Ascending aorta (tissue), 2 donors: ENCODE measurements at places on chromosomes 11 and 22. TPM values are rescaled to one million over a fixed set of nuclear protein-coding genes. Genes with fewer than 3 reads are reported as not detected.

DNA sequence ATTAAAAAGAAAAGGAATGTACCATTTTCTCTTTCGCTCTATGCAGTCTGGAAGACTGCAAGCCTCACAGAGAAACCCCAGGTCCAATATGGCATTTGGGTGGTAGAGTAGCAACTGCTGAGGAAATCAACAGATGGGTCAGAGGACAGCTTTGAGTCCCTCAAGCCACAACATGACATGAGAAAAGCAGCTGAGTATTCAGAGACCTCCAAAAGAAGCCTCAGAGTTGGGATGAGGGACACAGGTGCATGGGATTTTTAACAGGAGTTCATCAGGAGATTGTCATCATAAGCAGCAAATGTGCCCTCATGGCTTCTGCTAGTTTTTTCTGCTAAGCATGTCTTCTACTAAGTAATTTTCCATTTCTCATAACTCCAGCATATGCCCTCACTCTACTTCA, 111.6 kb downstream of the BLID start:
- no peak for DNase-seq

- DNase-seq: no peak
Observed at GRCh38 chr11:96969251-96969650, 579.4 kb downstream of the JRKL start.

- no peak for DNase-seq
Observed at GRCh38 chr11:2882396-2883110, 3.0 kb downstream of the CDKN1C start.

DNA sequence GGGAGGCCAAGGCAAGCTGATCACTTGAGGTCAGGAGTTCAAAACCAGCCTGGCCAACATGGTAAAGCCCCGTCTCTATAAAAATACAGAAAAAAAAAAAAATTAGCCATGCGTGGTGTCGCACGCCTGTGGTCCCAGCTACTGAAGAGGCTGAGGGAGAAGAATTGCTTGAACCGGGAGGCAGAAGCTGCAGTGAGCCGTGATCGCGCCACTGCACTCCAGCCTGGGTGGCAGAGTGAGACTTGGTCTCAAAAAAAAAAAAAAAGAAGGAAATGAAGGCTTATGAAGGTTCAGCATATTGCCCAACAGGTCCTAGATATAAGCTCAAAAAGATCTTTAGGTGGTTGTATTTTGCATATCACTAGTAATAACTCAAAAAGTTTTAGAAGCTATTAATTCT, 10.2 kb downstream of the ATL3 start:
- DNase-seq: no peak

- no peak for DNase-seq
Observed at GRCh38 chr11:114076921-114077331, 17.4 kb downstream of the ZBTB16 start.

DNA sequence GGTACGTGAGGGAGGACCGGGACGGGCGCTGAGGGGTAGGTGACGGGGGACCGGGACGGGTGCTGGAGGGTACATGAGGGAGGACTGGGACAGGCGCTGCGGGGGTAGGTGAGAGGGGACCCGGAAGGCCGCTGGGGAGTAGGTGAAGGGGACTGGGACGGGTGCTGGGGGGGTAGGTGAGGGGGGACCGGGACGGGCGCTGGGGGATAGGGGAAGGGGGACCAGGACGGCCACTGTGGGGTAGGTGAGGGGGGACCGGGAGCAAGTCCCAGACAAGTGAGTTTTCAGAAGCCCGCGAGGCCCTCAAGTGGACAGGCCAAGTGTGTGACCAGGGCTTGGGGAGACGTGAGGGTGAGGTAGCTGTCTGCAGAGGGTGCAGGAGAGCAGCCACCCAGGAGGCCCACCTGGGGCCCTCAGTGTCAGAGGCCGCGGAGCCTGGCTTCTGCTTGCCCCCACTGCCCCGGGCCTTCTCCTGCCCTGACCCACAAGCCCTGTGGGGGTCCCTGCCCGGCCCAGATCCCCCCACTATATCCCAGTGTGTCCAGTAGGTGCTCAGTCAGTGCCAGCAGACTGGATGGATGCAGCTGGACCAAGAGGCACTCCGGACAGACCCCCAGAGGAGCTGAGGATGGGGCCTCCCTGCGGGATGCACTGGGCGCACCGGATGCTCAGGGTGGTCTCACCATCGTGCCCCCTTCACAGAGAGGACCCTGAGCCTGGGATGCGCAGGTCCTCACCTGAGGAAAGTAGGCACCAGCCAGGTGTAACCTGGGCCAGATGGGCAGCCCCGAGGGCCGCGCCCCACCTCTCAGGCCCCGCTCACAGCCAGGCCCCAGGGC, 44.2 kb upstream of the TH start:
- peak; percentile 54 for DNase-seq

- no peak for DNase-seq
Observed at GRCh38 chr11:75492181-75492820, 33.4 kb downstream of the GDPD5 start.

GRCh38 chr11:76252631-76253070, 46.3 kb upstream of the WNT11 start:
- DNase-seq: no peak

GRCh38 chr11:85756401-85757200, 54.3 kb downstream of the SYTL2 start:
- no peak for DNase-seq

GRCh38 chr22:24053481-24054226, 42.5 kb downstream of the CABIN1 start:
- no peak for DNase-seq

GRCh38 chr11:129380413-129380812, 4.8 kb downstream of the BARX2 start:
- no peak for DNase-seq

DNA sequence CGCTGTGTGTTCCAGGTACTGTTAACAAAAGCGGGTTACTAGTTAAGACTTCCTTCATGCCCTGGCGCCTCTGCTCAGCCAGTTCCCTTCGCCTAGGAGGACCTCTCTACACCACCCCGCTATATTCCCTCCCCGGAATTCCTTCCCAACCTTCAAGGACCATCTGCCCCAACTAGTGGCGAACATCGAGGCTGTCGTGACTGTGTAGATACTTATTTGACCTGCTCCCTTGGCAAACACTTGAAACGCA, 450 bp upstream of the BCL2L13 start:
- no peak for DNase-seq

DNA sequence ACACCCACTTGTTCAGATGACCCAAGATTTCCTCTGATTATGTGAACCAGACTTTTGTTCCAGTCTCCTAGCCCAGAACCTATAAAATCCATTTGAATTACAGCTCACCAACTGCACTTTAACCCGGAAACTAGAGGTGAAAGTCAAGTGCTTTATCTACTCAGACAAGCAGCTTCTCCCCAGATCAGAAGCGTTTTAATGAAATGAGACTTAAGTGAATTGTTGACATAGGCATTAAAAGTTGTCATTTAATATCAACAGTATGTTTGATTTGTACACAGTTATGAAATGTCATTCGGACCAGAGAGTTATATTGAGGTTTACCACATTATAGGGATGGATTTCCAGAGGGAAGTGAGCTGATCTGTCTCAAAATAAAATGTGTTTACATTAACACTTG, 52.0 kb downstream of the CADM1 start:
- no peak for DNase-seq

DNA sequence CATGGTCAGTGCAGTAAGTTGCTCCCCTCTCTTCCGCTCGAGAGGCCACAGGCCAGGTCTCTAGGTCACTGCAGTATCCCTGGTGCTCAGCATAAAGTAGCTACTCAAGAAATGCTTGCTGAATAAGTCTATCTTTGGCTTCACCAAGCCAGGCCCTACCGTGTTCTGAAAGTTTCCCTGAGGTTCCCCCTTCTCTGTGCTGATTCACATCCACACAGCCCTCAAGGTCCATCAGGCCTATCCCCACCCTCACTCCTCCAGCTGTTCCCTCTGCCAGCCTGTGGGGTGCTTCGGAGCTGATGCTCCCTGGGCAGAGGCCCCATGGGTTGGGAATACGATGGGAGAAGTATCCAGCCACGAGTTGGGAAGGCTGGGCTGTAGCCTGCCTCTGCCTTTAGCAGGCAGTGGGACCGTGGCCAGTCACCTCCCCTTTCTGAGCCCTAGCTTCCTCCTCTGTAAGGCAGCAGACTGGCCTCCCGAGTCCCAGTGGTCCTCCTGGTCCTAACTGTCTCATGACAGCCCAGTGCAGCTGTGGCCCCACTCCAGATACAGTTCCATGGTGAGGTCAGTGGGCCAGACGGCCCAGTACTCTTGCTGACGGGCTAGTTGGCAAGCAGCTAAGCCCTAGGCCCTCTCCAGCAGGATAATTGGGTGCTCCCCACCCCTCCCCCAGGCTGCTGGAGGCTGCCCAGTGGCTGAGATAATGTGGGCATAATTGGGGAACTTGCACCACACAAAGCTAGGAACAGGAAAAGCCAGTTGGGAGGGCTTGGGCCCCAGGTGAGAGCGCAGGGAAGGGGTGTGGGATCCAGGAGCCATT, 48.2 kb downstream of the NECTIN1 start:
- DNase-seq: no peak

The CCDC73 gene
- not detected for total RNA-seq

The TOLLIP gene
- total RNA-seq: 63.0 TPM

The CECR2 gene
- total RNA-seq: 1.4 TPM

The SFI1 gene
- 31.0 TPM for total RNA-seq

The NCR3LG1 gene
- 0.21 TPM for total RNA-seq

The TSPAN4 gene
- 252 TPM for total RNA-seq

The TIMP3 gene
- total RNA-seq: 394 TPM
